ENCODE measurements at places on chromosomes 3 and 15.

- no peak for DNase-seq
Observed at GRCh38 chr15:29035336-29036285, 149.8 kb downstream of the APBA2 start.

GRCh38 chr3:184670091-184670602 is 41.7 kb downstream of the MAGEF1 start:
- no peak for DNase-seq

- no peak for DNase-seq
Observed at GRCh38 chr3:155407971-155408370, 114.5 kb upstream of the STRIT1 start.

GRCh38 chr3:160885791-160886286 is 129.8 kb downstream of the PPM1L start:
- no peak for DNase-seq

GRCh38 chr3:136750209-136750896 is 1.8 kb downstream of the STAG1 start:
- no peak for DNase-seq

GRCh38 chr3:129599607-129600006 is 6.9 kb downstream of the PLXND1 start:
- no peak for DNase-seq

DNA sequence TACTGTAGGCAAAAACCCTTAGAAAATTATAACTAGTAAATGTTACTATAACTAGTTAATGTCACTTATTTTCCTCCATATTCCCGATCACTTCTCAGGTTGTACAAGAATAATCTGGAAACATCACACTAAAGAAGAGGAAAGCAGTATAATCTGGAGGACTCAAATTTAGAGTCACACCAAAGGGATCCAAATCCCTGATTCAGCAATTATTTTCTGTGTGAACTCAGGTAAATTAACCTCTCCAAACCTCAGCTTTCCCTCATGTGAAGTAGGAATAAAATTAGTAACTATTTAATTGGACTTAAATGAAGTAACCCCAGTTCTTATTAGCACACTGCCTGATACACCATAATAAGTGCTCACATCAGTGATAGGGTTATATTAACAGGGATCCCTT is 170.1 kb upstream of the NECTIN3 start:
- no peak for DNase-seq

DNA sequence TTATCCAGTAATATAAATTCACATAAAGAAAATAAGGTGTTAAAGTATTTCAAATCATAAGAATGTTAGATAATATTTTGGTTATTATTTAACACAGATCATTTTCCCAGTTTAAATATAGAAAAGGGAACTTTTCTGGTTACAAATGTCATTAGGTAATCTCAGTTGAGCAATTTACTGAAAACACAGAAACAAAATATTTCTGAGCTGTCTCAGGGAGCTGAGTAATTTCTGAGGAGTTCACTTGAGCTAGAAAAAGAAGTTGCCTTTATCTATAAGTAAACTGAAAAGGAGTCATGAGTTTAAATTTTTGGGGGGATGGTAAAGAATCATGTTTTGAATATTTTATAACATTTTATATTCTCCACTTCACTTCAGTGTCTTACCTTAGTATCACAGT is 855.4 kb upstream of the ARPP21 start:
- no peak for DNase-seq

- DNase-seq, result no peak
Observed at GRCh38 chr3:194407423-194407822, 8.4 kb upstream of the GP5 start.

GRCh38 chr3:134928819-134929218 is 133.8 kb downstream of the EPHB1 start:
- no peak for DNase-seq

DNA sequence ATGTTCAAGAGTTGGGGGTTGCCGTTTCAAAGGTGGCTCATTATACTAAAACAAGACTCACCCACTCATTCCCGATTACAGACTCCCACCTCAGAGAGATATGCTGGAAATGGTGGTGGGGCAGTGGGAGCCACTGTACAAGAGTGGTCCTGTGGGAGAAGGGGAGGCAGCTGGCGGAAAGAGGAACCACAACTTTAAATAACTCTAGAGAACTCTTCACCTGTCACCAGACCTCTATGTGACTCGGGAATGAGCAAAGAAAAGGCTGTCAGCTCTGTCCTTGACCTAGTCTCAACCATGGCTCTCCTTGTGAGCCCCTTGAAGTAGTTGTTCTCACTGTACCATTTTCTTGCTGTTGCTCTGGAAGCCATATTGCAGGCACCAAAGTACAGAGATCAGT is 293.8 kb downstream of the CHST2 start:
- no peak for DNase-seq

DNA sequence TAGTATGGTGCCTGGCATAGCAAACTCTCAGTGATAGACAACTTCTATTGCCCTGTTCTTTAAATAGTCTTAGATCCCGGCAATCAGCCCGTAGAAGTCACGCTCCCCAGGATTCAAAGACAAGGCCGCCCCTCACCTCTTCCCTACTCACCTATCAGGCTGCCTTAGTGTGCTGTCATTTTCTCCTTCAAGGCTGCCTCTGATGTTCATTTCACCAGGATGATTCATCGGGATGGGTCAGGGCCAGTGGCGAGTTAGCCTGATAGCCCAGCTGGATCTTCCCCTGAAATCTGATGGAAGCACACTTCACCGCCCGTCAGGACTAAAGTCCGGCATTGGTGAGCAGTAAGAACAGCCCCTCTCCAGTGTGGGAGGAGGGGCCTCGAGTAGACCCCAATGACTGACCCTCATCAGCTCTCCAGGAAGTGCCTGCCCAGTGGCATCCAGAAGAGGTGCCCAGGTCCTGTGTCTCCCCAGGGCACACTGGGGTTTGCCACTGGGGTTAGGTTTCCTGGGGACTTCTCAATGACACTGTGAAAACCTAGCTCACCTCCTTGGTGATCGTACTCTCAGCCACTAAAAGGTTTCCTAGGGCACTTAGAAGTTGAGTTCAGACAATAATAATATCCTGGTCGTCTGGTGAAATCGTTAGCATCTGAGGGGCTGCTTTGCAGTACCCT is 37.5 kb downstream of the TPM1 start:
- DNase-seq, result no peak

DNA sequence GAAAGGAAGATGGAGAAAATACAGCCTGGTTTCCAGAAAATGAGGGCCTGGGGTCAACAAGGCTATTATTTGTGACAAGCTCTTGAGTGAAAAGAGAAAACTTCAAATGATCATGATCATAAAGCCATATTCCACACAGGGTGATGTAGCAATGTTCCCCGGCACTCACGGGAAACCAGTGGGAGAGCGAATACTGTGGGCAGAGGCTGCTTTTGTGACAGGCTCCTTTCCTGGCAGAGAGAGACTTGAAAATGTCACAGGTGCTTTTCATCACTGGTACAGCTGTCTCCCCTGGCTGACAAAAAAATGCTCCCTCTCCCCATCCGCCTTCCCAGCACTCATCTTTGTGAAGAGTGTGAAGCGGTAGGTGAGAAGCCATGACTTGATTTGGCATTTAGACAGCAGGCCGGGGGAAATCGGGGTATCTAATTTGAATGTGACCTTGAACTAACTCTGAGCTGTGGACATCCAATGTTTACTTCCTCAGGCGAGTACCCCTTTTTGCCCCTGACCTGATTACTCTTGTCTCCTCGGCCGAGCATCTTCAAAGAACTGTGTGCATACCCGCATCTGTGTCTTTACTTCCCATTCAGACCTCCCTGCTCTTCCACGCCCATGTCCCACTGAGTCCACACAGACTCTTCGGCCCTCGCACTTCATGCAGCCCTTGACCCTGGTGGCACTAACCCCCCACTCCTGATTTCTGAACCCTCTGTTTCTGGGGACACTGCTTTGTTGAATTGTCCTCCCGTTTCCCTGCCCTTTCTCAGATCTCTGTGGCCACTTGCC is 23.2 kb downstream of the CA12 start:
- DNase-seq, result no peak

GRCh38 chr3:49316696-49317457 is 23.0 kb downstream of the USP4 start:
- DNase-seq, result no peak

DNA sequence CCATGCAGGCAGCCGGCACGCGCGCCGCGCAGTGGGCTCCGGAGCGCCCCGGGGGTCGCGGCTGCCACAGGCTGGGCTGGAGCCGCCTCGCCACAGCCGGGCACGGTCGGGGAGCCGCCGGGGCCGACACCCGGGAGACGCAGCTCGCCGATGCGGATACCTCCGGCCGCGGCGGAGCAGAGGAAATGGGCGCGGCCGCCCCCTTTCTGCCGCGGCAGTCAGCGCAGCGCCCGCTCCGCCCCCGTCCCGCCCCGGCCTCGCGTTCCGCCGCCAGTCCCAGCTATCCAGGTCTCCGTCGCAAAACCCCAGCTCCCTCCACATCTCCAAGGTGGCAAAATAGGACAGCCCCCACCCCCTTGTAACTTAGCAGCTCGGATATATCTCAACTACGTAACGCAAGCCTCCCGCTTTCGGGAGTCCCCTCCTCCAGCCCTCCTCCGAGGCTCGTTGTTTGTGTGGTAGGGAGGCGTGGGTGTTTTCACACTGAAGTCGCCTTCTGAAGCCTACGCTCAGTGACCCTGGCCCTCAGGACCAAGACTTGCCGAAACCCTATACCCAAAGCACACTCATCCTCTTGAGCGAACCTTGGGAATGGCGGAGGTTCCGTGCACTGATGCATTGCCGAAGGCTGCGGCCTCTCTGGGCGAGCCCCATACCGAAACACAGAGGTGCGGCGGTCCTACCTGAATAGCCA is at the start of gene SH3BP5:
TSS of gene SH3BP5 (minus strand) at position 182 of the 694 bp plus-strand sequence. CDS start at position 4, 178 bp downstream.
- DNase-seq, result peak; percentile 80

DNA sequence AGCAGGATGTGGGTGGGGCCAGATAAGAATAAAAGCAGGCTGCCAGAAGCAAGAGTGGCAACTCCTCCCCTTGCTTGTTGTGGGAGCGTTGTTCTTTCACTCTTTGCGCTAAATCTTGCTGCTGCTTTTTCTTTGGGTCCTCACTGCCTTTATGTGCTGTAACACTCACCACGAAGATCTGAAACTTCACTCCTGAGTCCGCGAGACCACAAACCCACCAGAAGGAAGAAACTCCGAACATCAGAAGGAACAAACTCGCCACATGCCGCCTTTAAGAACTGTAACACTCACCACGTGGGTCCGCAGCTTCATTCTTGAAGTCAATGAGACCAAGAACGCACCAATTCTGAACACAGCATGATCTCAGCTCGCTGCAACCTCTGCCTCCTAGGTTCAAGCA is 72.9 kb downstream of the IL12A start:
- DNase-seq, result no peak

GRCh38 chr15:25900901-25901300 is 37.8 kb upstream of the ATP10A start:
- no peak for DNase-seq

GRCh38 chr3:63528325-63529000 is 124.0 kb upstream of the SNTN start:
- DNase-seq, result no peak

DNA sequence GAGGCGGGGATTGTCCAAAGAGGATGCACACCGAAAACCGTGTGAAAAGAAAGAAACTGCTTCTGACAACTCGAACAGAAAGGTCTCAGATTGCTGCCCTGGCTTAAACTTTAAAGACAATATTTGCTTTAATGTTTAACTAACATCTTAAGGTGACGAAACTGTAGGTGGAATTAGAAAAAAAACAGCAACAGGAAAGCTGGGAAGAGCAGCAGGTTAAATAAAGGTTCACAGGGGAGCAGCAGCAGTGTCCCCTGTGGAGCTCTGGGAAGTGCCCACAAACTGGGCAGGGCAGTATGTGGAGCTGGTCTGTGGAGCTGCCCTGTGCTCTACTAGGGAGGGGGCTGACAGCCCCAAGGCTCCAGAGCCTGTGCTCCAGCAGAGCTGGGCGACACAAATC is 25.4 kb downstream of the RUVBL1 start:
- no peak for DNase-seq

DNA sequence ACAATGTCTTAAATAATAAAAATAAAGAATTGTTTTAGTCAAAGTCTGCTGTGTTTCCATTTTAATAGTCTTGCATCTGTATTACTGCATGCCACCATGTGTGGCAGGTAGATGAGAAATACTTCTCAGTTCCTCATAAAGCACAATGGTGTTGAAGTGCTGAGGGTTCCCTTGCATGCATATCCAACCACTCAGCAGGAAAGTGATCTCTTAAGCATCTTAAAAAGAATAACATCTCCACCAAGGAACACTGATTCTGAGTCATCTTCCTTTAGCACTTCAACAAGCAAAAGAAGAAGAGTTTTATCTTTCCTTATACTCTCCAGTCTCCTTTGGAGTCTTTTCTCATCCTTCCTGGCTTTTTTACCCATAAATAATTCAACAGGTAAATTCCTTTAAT is 602.0 kb downstream of the TBL1XR1 start:
- DNase-seq, result no peak

GRCh38 chr3:184821034-184821433 is 9.1 kb downstream of the VPS8 start:
- DNase-seq, result no peak

- no peak for DNase-seq
Observed at GRCh38 chr3:35498506-35499210, 140.7 kb upstream of the ARPP21 start.

DNA sequence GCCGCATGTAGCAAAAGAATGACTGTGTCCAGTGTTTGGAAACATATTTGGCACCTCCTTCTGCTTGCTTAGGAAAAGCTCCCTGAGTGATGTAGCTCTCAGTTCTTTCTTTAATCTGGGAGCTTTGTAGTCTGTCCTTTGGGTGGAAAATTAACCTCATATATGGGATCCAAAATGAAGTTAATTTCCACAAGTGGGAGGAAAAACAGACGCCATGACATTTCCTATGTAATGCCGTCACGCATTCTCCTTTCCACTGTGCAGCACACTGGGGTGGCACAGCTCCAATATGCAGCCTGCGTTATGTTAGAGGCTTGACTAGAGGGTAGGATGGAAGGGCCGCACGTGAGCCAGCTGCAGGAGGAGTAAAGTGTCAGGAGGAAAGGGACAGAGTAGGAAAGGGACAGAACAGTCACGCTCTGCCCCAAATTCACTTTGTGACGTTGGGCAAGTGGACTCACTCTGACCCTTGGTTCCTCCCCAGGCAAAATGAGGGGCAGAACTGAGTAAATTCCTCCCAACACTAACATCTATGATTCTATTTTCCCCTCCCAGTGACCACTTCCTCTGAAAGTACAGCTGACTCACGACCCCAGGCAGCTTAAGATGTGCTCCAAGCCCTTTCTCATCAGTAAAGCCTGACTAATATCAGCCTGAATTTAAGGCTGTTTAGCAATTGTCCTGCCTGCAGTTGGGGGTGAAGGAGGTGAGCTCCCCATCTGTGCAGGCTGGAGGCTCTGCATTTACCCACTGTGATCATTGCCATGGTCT is 176.5 kb upstream of the PFN2 start:
- DNase-seq, result no peak

GRCh38 chr3:184360929-184361531 is 375 bp downstream of the CLCN2 start:
- DNase-seq, result no peak

GRCh38 chr15:58240191-58240932 is 102.2 kb downstream of the AQP9 start:
- DNase-seq, result no peak

DNA sequence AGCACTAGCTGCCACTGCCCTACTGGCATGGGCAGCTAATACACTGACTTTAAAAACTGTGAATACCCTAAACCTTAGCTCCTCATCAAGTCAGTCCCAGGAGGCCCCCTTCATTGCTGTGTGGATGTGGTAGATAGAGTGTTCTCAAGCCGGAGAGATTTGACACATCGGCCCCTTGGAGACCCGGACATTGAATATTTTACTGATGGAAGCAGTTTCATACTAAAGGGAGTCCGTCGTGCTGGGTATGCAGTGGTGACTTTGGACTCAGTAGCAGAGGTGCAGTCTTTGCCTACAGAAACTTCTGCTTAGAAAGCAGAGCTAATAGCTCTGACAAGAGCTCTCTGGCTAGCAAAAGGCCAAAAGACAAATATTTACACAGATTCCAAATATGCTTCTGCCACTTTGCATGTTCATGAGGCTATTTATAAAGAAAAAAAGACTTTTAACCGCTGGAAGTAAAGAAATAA is 17.5 kb downstream of the CCR4 start:
- no peak for DNase-seq

Measured in activated CD4-positive, alpha-beta memory T cell treated with anti-CD3 and anti-CD28 coated beads, Interleukin-2, amount 10 ng/mL, durations not matched to agents 7 days and 5 days (primary cell).